Stimulated activated CD8-positive, alpha-beta memory T cell treated with anti-CD3 and anti-CD28 coated beads, Interleukin-4, amount 100 ng/mL, for 4 hours (primary cell): ENCODE measurements at places on chromosomes 6 and 20.
A peak's percentile ranks its signal among the peaks of the same experiment; 100 is the strongest.

DNA sequence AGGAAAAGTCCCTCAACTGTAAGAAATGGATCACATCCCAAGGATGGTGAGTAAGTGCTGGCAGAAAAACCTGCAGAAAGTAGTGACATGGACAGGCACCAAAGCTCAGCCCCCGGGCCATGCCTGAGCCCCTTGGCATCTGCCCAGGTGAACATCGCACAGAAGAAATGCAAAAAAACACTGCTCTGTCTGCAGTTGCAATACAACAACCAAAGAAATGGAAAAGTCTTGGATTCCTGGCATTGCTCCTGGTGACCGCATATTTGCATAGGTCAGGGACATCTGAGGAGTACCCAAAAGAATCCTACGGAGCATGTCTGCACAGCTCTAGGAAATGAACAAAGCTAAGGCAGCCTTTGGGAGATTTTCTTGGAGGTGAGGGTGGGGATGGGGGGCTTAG, 63.1 kb upstream of the PTPRT start:
- no peak for DNase-seq

GRCh38 chr6:27839626-27840475, 72.3 kb downstream of the OR2B2 start:
- no peak for DNase-seq

- no peak for DNase-seq
Observed at GRCh38 chr6:24340998-24341938, 16.6 kb downstream of the DCDC2 start.

DNA sequence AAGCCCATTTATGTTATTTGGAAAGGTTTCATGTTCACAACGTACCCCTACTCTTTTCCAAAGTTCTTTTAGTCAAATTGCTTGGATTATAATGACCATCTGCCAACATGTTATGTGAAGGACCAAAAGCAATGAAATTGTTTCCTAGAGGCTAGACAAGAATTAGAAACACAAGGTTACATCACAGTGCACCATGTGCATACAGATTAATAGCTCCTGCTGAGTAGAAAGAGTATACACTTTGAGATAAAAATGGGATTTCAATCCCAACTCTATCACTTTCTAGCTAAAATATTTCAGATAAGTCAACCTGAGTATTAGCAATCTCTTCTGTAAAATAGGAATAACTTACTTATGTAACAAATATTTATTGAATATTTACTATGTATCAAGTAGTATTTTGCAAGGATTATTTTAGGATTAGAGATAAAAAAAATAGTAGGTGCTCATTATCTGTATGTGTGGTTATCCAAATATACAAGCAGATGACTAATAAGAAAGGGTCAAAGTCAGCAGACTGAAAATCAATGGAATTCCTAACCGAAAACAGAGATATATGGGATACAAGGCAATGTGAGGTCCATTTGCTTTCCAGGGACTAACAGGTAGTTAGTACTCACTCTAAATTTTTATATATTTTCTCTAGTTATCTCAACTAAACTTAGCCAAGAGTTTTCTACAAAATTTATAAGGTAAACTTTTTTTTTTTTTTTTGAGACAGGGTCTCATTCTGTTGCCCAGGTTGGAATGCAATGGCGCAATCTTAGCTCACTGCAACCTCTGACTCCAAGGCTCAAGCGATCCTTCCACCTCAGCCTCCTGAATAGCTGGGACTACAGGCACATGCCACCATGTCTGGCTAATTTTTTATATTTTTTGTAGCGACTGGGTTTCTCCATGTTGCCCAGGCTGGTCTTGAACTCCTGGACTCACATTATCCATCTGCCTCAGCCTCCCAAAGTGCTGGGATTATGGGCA, 127.7 kb downstream of the PDSS2 start:
- no peak for DNase-seq

DNA sequence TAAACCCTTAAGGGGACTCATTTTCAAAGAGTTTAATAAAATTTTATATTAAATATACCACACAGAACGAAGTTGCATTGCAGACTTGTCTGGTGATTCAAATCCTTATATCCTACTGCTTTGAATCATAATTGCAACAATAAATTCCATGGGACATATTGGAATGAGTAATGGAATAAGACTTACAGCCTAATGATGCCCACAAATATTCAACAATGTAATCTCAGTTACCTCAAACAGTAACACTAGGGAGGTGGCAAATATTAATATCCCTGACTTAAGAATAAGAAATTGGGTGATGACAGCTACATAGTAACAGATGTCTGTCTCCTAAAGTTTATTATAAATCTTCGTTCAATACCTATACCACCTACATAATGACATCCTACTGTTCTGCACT, 52.6 kb downstream of the BMP5 start:
- no peak for DNase-seq

DNA sequence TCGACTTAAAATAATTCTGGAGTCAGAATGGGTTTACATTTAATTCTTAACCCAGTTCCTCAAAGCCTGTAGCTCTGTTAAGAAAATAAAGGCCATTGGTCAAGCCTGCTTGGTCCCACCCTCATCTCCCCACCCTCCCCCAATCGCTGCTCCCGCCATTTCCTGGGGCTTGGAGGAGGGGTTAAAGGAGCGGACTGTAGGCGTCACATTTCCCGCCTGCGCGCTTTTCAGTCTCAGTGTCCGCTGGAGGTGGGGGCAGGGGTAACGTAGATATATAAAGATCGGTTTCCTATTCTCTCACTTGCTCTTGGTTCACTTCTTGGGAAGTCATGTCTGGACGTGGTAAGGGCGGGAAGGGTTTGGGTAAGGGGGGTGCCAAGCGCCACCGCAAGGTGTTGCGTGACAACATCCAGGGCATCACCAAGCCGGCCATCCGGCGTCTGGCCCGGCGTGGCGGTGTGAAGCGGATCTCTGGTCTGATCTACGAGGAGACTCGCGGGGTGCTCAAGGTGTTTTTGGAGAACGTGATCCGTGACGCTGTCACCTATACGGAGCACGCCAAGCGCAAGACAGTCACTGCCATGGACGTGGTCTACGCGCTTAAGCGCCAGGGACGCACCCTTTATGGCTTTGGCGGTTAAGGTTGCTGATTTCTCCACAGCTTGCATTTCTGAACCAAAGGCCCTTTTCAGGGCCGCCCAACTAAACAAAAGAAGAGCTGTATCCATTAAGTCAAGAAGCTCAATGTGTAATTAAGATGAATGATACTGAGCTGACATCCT, 58.9 kb downstream of the TRIM38 start:
- peak; percentile 76 for DNase-seq

DNA sequence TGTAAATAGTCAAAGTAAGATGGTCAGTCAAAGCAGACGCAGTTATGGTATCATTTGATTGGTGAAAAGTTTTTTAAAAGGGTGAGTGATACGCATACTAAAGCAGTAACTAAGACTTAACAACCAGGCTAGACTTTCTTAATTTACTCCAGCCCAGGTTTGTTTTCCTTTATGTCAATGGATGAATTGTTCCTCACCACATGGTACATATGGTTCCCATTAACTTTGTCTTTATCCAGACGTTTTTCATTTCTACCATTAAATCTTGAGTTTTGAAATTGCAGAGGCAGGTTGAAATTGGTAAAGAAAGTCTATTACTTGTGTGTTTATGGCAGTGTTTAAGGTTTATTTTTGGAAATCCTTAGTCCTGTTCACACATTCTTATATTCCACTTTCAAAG, 98.5 kb upstream of the SCGN start:
- DNase-seq = no peak
